ENCODE measurements at places on chromosomes 6 and 20. TPM values are rescaled to one million over a fixed set of nuclear protein-coding genes. Genes with fewer than 3 reads are reported as not detected.
A peak's percentile ranks its signal among the peaks of the same experiment; 100 is the strongest.

GRCh38 chr20:19757487-19758132 lies 448 bp upstream of the RIN2 start:
- H3K36me3 ChIP-seq = peaks cover 12% of the 10 kb centered on the region
- peak overlapping the region; percentile 70 for H3K27ac ChIP-seq
- peak overlapping the region; percentile 81 for H3K4me3 ChIP-seq
- H3K27me3 ChIP-seq = no peaks in the 10 kb centered on the region

- peaks cover 6% of the 10 kb centered on the region for H3K36me3 ChIP-seq
- peak overlapping the region; percentile 92 for H3K27ac ChIP-seq
- H3K4me1 ChIP-seq = peaks cover 28% of the 10 kb centered on the region
- no peaks in the 10 kb centered on the region for H3K27me3 ChIP-seq
- peak overlapping the region; percentile 29 for H3K4me3 ChIP-seq
- DNase-seq = peak; percentile 66
Observed at GRCh38 chr20:44176833-44177534, 10.0 kb downstream of the JPH2 start.

TBC1D20 gene
- 36.0 TPM for total RNA-seq

- H3K4me1 ChIP-seq = no peaks in the 10 kb centered on the region
- no peak overlapping the region for H3K4me3 ChIP-seq
- no peak overlapping the region for H3K27ac ChIP-seq
- H3K36me3 ChIP-seq = no peaks in the 10 kb centered on the region
- no peak for DNase-seq
Observed at GRCh38 chr6:162560891-162561290, 166.7 kb downstream of the PRKN start.

FABP7 gene
- not detected for total RNA-seq

FILIP1 gene
- total RNA-seq = 0.32 TPM

DNA sequence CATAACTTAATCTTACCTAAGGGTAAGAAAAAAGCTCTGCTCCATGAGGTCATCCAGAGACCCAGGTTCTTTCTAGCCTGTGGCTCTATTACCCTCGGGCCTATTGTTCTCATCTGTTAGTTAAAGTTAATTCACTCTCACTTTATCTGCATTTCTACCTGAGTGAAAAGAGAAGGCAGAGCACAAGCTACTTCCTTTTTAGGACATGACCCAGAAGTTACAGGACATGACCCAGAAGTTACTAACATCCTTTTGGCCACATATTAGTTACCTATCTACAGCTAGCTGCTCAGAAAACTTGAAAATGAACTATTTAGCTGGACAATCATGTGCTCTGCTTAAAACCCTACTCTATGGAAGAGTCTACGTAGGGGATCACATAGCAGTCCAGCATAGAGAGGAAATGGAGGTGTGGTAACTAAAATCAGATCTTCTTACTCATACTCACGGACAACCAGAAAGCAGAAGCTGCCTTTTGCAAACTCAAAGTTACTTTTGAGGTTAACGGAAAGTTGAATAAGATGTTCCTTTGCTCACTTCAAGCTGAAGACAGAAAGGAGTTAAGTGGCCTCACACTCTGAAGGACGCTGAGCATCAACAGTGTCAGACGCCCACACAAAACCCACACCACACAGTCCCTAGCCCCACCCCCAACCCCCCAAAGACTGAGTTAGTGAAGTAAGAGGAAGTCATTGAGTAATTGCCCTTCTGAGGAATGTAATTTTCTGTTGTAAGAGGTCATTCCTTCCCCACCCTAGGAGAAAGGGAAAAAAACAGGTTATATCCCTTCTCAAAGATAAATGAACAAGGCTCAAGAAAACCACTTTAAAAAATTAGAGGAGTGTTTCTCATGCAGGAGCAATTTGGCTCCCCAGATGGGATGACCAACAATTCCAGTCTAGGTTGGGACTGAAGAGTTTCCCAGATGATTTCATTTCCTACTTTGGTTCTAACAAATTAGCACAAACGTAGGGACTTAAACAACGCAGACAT lies 45.9 kb upstream of the TAB2 start:
- no peak overlapping the region for H3K4me3 ChIP-seq
- H3K27ac ChIP-seq = no peak overlapping the region
- DNase-seq = peak; percentile 14

MDFI gene
- 59.1 TPM for total RNA-seq

DNA sequence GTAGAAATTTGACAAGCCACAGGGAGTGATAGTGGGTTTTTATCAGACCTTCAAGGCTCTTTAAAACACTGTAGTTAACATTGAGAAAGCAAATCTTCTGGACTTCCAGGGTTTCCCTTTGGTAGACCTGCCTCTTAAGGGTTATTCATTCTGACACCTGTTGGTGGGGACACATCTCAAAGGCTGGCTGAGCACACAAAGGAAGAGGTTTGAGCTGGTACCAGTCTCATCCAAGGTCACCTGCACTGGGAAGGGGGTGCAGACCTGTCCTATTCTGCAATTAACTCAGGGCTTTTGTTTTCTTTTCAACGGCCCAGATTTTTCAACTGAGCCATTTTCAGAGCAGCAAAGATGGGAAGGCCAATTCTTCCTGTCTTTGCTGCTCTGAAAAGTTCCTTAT lies 45.6 kb downstream of the EDN1 start:
- H3K27ac ChIP-seq = no peak overlapping the region
- DNase-seq = no peak
- H3K36me3 ChIP-seq = peaks cover 11% of the 10 kb centered on the region
- peaks cover 8% of the 10 kb centered on the region for H3K4me1 ChIP-seq

DNA sequence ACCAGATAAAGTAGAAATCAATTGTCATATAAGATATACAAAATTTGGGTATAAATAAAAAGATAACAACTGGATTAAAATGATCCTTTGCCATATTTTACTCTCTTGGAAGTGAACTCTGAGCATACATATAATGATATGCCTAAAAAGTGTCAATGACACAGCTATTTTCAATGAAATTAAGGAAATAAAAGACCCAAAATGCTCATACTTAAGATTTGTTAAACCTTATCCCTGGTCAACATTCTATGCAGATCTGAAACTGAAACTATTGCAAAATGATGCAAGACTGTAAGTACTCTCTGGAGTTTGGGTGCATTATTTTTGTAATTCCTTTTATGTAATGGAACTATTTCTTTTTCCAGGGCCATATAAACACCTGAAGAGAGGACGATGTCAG lies 119.0 kb upstream of the SGK1 start:
- H3K27me3 ChIP-seq = no peaks in the 10 kb centered on the region
- no peak overlapping the region for H3K4me3 ChIP-seq
- H3K36me3 ChIP-seq = no peaks in the 10 kb centered on the region
- H3K27ac ChIP-seq = peak overlapping the region; percentile 88
- H3K4me1 ChIP-seq = peaks cover 24% of the 10 kb centered on the region

GRCh38 chr6:110617057-110617456 lies 140.6 kb upstream of the SLC22A16 start:
- no peak overlapping the region for H3K4me3 ChIP-seq
- H3K4me1 ChIP-seq = no peaks in the 10 kb centered on the region
- peaks cover 23% of the 10 kb centered on the region for H3K36me3 ChIP-seq
- no peak for DNase-seq

DNA sequence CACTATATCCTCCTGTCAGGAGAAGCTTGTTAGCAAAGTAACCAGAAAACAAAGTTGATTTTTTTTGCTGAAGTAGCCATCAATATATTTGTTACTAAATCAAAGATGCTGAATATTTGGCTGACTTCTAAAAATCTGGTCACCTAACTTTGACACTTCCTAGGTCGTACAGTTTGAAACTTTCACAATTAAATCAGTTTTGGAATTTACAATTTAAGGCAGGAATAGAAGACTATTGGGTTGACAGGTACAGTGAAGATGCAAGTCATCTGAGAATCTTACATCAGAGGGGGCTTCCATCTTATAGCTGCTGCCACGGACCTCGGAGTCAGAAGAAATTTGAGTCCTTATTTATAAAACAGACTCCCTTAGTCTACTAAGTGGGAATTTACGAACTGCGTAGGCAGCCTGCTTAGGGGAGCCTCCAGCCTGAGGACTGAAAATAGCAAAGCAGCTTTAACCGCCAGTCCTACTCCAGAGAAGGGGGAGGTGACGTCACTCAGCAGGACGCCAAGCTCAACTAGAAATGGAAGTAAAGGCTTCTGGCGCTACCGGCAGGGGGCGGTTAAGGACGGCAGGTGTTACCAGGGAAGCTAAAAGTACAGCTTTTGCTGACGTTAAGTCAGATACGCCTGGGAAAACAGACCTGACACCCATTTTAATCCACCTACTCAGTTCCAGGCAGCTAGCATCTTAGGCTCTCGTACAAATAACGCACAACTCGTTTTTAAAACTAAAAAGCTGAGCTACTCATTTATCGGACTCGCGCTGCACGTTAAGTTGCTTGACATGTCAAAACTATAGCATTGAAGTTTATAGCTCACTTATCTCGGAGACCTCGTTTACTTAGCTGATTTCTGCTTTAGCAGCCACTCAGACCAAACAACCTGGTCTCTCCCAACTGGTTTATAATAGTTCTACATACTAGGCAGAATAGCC lies 61.1 kb upstream of the HFE start:
- peak overlapping the region; percentile 83 for H3K4me3 ChIP-seq
- H3K36me3 ChIP-seq = peaks cover 19% of the 10 kb centered on the region
- H3K4me1 ChIP-seq = peaks cover 17% of the 10 kb centered on the region
- H3K27ac ChIP-seq = peak overlapping the region; percentile 84
- peak; percentile 96 for DNase-seq
- no peaks in the 10 kb centered on the region for H3K27me3 ChIP-seq
